ENCODE measurements at places on chromosomes 4 and X. TPM values are rescaled to one million over a fixed set of nuclear protein-coding genes. Genes with fewer than 3 reads are reported as not detected.

- DNase-seq: peak; percentile 52
Observed at GRCh38 chrX:119273420-119274192, 37.5 kb downstream of the PGRMC1 start.

- DNase-seq: no peak
Observed at GRCh38 chr4:185797018-185797417, 15.0 kb downstream of the SORBS2 start.

DNA sequence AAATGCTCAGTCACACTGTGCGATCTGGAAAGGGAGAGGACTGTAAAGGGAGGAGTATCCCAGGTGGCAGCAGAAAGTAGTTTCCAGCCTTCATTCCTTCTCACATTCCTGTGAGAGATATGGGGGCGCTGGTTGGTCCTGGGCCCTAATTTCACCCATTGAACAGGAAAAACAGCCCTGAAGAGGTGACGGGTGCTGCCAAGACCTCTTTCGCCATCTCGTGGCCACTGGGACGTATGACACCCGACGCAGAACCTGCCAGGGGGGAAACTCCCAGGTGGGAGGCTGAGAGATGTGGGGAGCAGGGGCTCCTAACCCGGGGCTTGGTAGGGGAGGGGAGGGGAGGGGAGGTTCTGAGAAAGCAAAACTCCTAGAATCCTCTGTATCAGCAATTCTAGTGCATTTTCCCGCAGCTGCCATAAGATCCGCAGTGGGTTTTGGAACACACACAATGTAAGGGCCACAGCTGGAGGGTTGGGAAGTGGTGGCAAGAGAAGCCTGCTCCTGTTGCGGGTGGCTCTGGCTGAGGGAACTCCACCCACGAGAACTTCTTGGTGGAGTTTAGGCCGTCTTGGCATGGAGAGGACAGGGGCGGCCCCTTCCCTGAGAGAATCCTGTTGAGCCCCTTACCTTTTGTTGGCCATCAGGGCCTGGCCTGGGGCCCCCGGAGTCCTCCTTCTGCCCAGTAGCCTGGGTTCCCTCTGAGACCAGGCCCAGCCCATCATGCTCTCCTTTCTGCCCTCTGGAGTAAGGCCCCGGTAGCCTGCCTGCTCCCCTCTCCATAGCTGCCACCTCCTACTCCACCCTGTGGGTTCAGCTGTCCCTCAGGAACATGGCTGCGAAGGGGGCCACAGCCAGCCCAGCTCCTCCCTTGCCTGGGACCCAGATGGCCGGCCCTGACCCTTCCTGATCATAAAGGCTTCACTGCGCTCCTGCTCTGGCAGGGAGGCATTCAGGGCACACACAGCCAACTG is 134.1 kb downstream of the OR13H1 start:
- DNase-seq: no peak

Gene CPZ
- total RNA-seq: 6.0 TPM

Gene ADRA2C
- total RNA-seq: 2.5 TPM
